ENCODE measurements at places on chromosomes 7 and 10. TPM values are rescaled to one million over a fixed set of nuclear protein-coding genes. Genes with fewer than 3 reads are reported as not detected.

GRCh38 chr10:109721453-109722064, 201.8 kb downstream of the XPNPEP1 start:
- no peaks in the 10 kb centered on the region for H3K4me1 ChIP-seq
- no peak overlapping the region for H3K4me3 ChIP-seq
- H3K27ac ChIP-seq, result no peak overlapping the region
- DNase-seq, result no peak

GRCh38 chr10:129850790-129851189, 113.3 kb downstream of the EBF3 start:
- no peak for DNase-seq
- no peak overlapping the region for H3K4me3 ChIP-seq
- no peak overlapping the region for H3K27ac ChIP-seq
- H3K4me1 ChIP-seq, result no peaks in the 10 kb centered on the region
- H3K36me3 ChIP-seq, result no peaks in the 10 kb centered on the region

DNA sequence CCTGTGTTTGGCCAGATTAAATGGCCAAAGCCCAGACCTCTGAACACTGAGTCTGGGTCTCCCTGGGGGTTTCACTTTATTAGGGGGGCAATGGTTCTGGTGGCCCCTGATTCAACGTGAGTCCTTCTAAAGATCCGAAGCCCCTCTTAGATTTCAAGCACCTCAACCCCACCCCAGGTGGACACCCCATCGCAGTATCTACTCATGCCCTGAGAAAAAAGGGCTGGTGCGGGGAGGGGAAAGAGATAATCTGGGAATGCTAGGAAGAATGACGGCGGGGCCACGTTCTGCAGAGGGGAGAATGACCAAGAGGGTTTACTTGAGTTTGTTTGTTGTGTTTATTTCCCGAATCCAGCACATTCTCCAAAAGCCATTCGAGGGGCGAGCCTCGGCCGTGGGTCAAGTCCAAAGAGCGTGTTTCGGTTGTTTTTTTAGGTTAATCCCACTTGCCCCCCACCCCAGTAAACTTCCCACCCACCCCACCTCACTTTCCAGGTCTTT, 832 bp downstream of the PDLIM1 start:
- no peak overlapping the region for H3K27ac ChIP-seq
- peak overlapping the region; percentile 99 for H3K4me3 ChIP-seq
- no peaks in the 10 kb centered on the region for H3K36me3 ChIP-seq
- peaks cover 24% of the 10 kb centered on the region for H3K4me1 ChIP-seq
- no peaks in the 10 kb centered on the region for H3K27me3 ChIP-seq

DNA sequence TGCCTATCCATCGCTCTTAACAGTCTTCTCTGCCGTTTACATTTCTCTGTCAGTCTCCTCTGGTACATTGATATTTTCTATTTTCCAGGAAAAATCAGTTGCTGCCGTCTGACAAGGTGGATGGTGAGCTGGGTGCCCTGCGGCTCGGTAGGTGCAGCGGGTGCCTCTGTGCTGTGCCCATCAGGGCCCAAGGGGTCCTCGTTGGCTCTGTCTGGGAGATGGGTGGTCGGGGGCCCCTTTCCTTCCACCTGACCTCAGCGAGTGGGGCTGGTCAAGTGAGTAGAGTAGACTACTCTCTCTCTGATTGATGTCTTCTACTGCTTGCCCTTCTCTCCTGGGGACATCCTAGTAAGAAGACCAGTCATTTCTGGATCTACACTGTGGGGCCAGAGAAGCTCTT, 57.4 kb downstream of the MINDY4 start:
- no peaks in the 10 kb centered on the region for H3K27me3 ChIP-seq
- H3K36me3 ChIP-seq, result no peaks in the 10 kb centered on the region
- no peak overlapping the region for H3K27ac ChIP-seq
- H3K4me1 ChIP-seq, result no peaks in the 10 kb centered on the region
- DNase-seq, result no peak

DNA sequence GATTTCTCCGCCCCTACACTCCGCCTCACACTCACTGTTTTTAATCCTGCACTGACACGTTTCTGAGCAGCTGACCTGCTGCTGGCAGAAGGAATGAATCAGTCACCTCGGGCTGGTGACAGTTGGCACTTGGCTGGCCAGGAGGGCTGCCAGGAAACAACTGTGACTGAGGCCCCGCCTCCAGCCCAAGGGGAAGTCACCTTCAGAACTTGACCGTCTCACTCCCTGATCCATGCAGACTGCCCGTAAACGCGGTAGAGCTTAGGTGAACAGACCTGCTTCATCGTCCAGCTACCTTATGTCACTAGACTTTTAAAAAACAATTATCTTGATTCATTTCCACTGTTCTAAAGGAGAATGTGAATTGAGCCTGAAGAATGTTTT, 107.5 kb downstream of the DOCK1 start:
- DNase-seq, result peak; percentile 21
- H3K4me3 ChIP-seq, result no peak overlapping the region
- no peaks in the 10 kb centered on the region for H3K4me1 ChIP-seq
- 0 out of 2 replicates have a peak, but pooled peaks cover 3% of the 10 kb centered on the region for H3K36me3 ChIP-seq
- no peak overlapping the region for H3K27ac ChIP-seq

GRCh38 chr10:121928528-121928884, 675 bp upstream of the ATE1 start:
- H3K36me3 ChIP-seq, result no peaks in the 10 kb centered on the region
- H3K27me3 ChIP-seq, result no peaks in the 10 kb centered on the region
- H3K4me3 ChIP-seq, result peak overlapping the region; percentile 91
- DNase-seq, result peak; percentile 60
- H3K27ac ChIP-seq, result peak overlapping the region; percentile 91

Gene COL28A1
- total RNA-seq, result not detected

GRCh38 chr10:81943583-81943982, 68.6 kb downstream of the NRG3 start:
- no peaks in the 10 kb centered on the region for H3K27me3 ChIP-seq
- no peak for DNase-seq
- no peaks in the 10 kb centered on the region for H3K4me1 ChIP-seq
- H3K36me3 ChIP-seq, result no peaks in the 10 kb centered on the region
- H3K4me3 ChIP-seq, result no peak overlapping the region

GRCh38 chr7:99098824-99099498, 44.9 kb downstream of the SMURF1 start:
- H3K27me3 ChIP-seq, result no peaks in the 10 kb centered on the region
- peak overlapping the region; percentile 40 for H3K4me3 ChIP-seq
- H3K27ac ChIP-seq, result peak overlapping the region; percentile 63
- peaks cover 43% of the 10 kb centered on the region for H3K4me1 ChIP-seq
- no peaks in the 10 kb centered on the region for H3K36me3 ChIP-seq
- DNase-seq, result peak; percentile 71

Gene ITPRID1
- total RNA-seq, result not detected

GRCh38 chr10:11874568-11875493, 51.7 kb downstream of the PROSER2 start:
- H3K4me3 ChIP-seq, result no peak overlapping the region
- no peaks in the 10 kb centered on the region for H3K36me3 ChIP-seq
- H3K4me1 ChIP-seq, result peaks cover 11% of the 10 kb centered on the region
- no peak overlapping the region for H3K27ac ChIP-seq
- H3K27me3 ChIP-seq, result 0 out of 2 replicates have a peak, but pooled peaks cover 5% of the 10 kb centered on the region

Gene DYDC2
- not detected for total RNA-seq

DNA sequence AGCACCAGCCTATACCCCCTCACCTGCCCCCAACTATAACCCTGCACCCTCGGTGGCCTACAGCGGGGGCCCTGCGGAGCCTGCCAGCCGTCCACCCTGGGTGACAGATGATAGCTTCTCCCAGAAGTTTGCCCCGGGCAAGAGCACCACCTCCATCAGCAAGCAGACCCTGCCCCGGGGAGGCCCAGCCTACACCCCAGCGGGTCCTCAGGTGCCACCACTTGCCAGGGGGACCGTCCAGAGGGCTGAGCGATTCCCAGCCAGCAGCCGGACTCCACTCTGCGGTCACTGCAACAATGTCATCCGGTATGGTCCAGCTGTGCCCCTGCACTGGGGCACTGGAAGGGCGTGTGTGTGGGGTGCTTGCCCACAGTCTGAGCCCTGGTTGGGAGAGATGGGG, 40.0 kb upstream of the BMPR1A start:
- no peak overlapping the region for H3K4me3 ChIP-seq
- H3K27me3 ChIP-seq, result no peaks in the 10 kb centered on the region
- H3K27ac ChIP-seq, result no peak overlapping the region
- H3K36me3 ChIP-seq, result no peaks in the 10 kb centered on the region
- DNase-seq, result no peak

DNA sequence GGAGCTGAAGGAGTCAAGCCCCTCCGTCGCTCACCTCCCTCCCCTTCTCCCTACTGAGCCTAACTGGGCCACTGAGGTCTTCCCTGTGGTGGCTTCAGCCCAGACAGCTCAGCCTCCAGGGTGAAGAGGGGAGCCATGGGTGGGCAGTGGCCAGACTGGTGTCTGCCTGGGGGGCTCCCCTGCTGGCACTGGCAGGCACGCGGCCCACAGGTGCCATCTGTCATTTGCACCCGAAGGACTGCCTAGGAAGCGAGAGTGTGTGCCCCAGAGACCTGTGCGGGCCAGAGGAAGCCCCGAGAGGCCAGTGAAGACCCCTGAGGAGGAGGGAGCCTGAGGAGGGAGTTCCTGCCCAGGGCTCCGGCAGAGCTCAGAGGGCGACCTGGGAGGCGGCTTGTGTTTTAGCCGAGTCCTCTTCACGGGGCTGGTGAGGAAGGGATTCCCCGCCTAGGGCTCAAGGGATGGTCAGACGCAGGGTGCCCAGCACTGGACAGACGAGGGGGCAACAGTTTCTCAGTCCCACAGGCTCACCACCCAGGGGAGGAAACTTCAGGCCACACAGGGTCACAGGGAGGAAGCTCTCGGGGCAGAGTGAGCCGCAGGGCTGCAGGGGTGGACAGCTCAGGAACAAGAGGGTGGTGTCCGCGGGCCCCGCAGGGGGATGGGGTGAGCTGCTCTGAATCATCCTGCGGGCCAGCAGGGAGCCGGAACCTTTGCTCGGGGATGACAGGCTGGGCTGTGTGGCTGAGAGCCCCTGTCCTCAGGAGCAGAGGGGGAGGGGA, 76.2 kb upstream of the PPP2R2D start:
- H3K36me3 ChIP-seq, result no peaks in the 10 kb centered on the region
- H3K27me3 ChIP-seq, result no peaks in the 10 kb centered on the region
- DNase-seq, result no peak
- no peak overlapping the region for H3K4me3 ChIP-seq
- H3K27ac ChIP-seq, result no peak overlapping the region
- no peaks in the 10 kb centered on the region for H3K4me1 ChIP-seq

DNA sequence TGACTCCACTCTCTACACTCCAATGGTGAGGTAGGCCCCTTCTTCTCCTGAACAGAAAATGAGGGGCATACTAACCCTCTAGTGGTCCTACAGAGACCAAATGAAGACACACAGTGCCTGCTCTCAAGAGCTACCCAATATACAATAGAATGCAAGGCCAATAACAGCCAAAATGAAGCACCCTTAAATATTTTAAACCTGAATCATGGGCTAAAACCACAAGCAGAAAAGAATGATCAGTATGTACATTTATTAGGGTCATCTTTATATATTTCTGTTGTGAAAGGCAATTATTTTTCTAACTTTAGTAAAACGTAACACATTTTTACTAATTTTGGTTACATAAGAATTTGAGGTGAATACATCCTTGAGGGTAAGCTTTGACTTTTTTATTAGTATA, 49.9 kb upstream of the COL1A2 start:
- H3K27me3 ChIP-seq, result no peaks in the 10 kb centered on the region
- H3K27ac ChIP-seq, result peak overlapping the region; percentile 30
- peak overlapping the region; percentile 34 for H3K4me3 ChIP-seq
- peak; percentile 58 for DNase-seq
- peaks cover 61% of the 10 kb centered on the region for H3K4me1 ChIP-seq
- no peaks in the 10 kb centered on the region for H3K36me3 ChIP-seq

- no peaks in the 10 kb centered on the region for H3K27me3 ChIP-seq
- H3K36me3 ChIP-seq, result no peaks in the 10 kb centered on the region
- H3K27ac ChIP-seq, result no peak overlapping the region
- peak; percentile 15 for DNase-seq
Measured at GRCh38 chr10:13709931-13710650, 123.3 kb downstream of the PRPF18 start.

DNA sequence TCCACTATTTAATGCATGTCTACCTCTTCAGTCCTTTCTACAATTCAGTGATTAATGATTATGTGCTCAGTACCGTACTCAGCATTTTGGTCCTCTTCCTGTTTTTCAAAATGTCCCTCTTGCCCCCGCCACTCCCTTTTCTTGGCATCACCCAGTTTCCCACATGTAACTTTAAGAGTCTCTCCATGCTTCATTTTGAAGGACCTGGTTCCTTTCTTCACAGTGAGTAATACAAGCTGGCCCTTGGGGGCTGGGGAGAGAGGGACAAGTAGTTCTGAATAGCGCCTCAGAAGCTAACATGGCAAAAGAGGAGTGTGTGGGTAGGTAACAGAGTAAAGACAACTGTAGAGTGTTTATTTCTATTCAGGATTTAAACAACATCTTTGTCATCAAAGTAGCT, 34.6 kb upstream of the SLIT1 start:
- no peak overlapping the region for H3K4me3 ChIP-seq
- H3K27ac ChIP-seq, result no peak overlapping the region
- H3K27me3 ChIP-seq, result no peaks in the 10 kb centered on the region
- DNase-seq, result no peak
- H3K36me3 ChIP-seq, result no peaks in the 10 kb centered on the region

DNA sequence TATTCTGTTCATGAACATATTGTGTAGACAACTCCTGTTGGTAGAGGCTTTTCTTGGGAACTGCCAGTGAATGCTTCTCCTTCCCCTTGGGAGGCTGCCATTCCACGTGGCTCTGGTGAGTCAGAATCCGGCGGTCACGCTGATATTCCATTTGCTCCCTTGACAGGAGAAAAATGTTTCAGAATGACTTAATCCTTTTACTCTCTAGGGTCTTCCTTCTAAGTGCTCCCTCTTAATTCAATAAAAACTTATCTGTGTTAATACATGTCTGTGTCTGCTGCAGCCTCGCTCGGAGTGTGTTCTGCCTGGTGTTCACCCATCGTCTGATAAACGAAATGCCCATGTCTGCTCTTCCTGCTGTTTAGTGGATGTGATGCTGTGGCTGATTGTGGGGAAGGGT, 278.6 kb downstream of the ARHGAP12 start:
- H3K27ac ChIP-seq, result peak overlapping the region; percentile 78
- peak; percentile 95 for DNase-seq
- H3K4me1 ChIP-seq, result peaks cover 24% of the 10 kb centered on the region
- H3K4me3 ChIP-seq, result peak overlapping the region; percentile 64

GRCh38 chr10:17675638-17676037, 31.7 kb downstream of the STAM start:
- peak; percentile 48 for DNase-seq
- H3K36me3 ChIP-seq, result no peaks in the 10 kb centered on the region
- H3K27ac ChIP-seq, result peak overlapping the region; percentile 84
- H3K4me1 ChIP-seq, result peaks cover 44% of the 10 kb centered on the region

Gene PTTG1IP2
- total RNA-seq, result not detected

DNA sequence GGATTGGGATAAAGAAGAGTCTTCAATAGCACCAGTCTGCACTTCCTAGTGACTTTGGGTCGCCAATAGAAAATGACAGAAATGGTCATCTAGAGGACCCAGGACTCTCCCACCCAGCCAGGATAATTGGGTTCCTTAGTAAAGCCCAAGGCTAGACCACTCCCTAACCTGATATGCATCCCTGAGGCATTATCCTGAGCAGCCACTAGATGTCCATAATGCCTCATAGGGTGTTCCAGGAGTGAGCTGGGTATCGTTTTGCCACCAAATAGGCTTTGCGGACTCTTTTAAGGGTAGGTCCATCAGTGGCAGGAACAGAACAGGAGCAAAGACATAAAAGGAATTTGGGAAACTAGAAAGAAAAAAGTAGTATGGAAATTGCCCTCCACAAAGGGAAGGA, 4.5 kb upstream of the LRRC4 start:
- H3K4me3 ChIP-seq, result no peak overlapping the region
- H3K27me3 ChIP-seq, result no peaks in the 10 kb centered on the region
- peaks cover 4% of the 10 kb centered on the region for H3K4me1 ChIP-seq
- DNase-seq, result peak; percentile 33

Gene CFAP46
- total RNA-seq, result 0.22 TPM

Gene MGAM2
- total RNA-seq, result not detected

Gene CALML5
- not detected for total RNA-seq
